ENCODE measurements at places on chromosomes 3 and 15.

DNA sequence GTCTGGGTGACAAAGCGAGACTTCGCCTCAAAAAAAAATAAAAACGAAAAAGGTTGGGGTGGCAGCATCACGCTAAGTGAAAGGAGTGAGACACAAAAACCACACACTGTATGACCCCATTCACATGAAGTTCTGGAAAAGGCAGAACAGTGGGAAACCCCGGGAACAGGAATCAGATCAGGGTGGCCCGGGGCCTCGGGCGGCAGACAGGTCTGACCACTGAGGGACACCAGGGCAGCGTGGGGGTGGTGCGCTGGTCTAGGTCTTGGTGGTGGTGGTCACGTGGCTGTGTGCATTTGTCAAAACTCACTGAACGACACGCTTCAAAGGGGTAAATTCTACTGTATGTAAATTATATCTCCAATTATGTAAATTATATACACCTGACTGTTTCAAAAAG is 79.7 kb upstream of the PRR20G start:
- DNase-seq: no peak

GRCh38 chr3:46692566-46692990 is 901 bp downstream of the ALS2CL start:
- DNase-seq: no peak

- no peak for DNase-seq
These were observed 86.4 kb downstream of the WDR76 start for GRCh38 chr15:43913026-43913780.

- no peak for DNase-seq
These were observed 3.3 kb downstream of the LMOD3 start for GRCh38 chr3:69119138-69119537.

GRCh38 chr15:65409036-65409631 is 13.6 kb downstream of the IGDCC4 start:
- DNase-seq: peak; percentile 52

- DNase-seq: no peak
These were observed 17.8 kb downstream of the SPATA12 start for GRCh38 chr3:57078344-57078634.

DNA sequence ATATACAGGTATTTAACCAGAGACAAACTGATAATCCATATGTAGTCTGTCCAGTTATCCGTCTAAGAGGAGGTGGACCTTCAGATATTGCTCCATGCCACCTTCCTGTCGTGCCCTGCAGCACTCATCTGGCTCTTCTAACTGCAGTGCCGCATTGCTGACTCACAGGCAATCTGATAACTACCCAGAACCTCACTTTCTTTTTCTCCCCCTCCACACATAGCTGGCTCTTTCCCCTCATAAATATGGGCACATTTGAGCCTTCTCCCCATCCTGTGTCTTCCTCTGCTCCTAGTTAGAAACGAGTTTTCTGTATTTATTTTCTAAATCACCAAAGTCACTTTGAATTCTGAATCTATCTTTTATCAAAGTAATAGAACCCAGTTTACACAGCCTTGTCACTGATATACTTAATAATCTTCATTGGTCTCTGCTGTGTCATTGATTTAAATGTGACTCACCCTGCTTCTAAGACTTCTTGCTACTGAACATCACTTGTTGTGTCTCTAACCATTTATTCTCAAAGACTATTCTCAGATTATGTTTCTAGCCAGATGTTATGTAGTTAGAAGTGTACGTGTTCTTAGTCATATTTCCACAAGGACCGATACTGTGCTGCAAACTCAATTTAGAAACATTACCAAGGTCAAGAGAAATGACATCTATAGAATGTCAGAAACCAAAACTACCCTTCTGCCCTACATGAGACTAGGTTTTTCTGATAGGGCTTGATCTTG is 17.4 kb upstream of the KCNMB2 start:
- peak; percentile 89 for DNase-seq

DNA sequence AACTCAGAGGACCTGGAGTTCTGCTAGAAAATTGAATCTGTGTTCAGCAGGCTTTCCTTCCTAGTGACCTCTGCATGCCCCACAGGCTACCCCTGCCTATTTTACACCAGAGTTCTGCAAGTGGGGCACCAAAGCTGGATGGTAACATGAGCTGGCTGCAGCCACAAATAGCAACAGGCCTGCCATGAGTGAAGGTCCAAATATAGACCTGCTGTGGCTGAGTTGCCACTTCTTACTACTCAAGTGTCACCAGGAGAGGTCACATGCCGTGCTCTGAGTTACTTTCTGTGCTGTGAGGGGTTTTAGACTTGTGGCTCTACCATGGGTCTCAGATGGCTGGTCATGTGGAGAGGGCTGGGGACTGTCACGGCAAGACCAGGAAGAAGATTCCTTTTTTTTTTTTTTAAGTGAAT is at the start of gene FSD2:
Gene FSD2 (minus strand): TSS at position 76 of the 413 bp plus-strand sequence. CDS start 18,679 bp downstream, outside the sequence.
- DNase-seq: peak; percentile 70

DNA sequence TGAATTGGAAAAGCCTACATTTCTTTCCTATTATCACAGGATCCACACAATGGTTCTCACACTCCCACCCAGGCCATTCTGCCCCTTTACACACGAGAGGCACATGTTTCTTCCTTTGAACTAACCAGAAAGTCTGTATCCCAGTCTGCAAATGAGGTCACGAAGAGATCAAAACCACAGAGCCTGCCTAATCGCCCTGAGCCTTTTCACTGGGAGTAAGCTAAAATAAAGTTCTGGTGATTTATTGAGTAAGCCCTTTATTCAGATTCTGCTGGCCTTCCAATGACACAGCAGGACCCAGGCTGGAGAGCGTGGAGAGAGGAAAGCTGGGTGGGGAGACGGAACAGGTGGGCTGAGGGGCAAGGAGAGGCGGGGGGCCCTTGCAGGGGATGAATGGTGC is 78.7 kb downstream of the ATP1B3 start:
- DNase-seq: no peak

- peak; percentile 22 for DNase-seq
These were observed 219.0 kb downstream of the SHQ1 start for GRCh38 chr3:72629191-72629631.

DNA sequence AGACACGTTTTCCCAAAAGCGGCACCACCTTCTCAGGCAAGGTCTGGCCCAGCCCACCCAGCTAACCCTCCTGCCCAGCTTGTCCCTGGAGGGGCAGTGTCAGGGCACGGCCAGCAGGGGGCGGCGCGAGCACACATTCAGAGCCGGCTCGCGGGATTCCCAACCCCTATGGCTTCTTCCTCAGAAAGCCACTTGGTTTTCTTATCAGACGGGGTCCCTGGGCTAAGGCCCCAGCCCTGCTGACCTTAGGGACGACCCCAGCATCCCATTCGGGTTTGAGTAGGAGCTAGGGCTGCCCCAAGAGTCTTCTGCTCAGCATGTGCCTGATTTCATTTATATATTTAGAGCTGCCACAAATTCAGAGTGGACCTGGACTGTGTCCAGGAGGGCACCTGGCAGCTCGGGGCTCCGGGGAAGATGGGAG is 14.5 kb downstream of the RLBP1 start:
- DNase-seq: peak; percentile 78

DNA sequence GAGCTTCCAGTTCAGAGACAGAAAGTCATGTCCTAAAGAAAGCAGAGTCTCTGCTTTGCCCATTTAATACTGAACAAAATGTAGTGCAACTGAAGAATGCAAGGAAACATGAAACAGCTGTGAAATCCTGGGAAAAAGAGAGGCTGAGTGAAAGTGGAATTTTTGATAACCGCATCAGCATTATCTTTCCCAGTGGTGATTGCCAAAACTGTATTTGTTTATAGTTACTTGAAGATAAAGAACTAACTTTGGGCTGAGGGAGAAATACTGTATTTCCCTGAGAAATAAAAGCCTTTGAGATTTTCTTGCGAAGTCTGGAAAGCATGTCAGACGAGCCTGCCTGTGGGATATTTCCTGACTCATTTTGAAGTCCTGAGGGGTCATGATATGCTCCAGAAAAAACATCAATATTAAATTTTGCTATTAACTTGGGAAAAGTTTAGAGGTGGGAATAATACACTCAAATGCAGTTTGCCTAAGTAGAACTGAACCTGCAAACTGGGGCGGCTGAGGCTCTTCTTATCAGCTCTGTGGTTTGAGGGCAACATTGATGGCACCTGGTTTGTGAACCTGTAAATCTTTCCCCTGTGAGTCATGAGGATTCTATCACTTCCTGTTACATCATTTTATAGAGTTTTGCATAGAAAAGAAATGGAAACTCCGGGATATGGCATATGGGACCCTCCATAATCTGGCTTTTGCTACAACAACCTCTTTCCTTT is 855.3 kb downstream of the MCTP2 start:
- no peak for DNase-seq

GRCh38 chr15:85494048-85494777 is 113.8 kb downstream of the AKAP13 start:
- no peak for DNase-seq

GRCh38 chr15:51576911-51577500 is 45.6 kb downstream of the DMXL2 start:
- no peak for DNase-seq

DNA sequence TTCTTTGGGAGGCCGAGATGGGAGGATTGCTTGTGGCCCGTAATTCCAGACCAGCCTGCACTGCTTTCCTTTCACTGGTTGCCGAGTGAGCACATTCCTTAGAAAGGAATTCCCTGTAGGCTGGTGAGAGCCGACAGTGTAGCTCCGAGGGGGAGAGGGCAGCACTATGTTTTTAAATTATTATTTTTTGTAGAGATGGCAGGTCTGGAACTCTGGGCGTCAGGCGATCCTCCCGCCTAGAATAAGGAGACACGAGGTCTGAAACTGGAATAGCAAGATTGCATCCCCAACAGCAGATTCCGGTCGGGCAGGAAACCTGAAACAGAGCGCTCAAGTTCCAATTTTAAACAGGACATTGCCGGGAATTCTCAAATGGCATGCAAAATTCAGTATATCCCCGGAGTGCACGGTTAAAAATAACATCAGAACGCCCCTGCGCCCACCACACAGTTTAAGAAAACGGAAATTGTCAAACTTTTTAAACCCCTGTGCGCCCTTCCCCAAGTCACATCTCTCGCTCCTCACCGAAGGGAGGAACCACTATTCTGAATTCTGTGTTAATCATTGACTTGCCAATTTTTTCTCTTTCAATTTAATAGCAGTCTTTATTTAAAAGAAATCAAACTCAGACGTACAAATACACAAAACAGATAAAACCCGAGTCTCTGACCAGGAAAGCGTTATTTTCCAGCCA is 643 bp upstream of the RNU5B-1 start:
- DNase-seq: no peak

DNA sequence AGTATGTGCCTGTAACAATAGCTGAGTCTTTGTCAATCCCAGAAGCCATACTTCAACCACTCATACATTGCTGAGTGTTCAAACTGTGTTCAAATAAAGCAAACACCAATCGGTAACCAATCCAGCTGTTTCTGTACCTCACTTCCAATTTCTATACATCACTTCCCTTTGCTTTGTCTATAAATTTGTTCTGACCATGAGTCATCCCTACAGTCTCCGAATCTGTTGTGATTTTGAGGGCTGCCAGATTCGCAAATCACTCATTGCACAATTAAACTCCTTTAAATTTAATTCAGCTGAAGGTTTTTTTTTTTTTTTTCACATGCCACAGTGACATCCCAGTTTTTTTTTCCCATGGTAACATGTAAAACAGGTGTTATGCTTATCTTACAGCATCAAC is 870.3 kb downstream of the NAALADL2 start:
- DNase-seq: no peak

DNA sequence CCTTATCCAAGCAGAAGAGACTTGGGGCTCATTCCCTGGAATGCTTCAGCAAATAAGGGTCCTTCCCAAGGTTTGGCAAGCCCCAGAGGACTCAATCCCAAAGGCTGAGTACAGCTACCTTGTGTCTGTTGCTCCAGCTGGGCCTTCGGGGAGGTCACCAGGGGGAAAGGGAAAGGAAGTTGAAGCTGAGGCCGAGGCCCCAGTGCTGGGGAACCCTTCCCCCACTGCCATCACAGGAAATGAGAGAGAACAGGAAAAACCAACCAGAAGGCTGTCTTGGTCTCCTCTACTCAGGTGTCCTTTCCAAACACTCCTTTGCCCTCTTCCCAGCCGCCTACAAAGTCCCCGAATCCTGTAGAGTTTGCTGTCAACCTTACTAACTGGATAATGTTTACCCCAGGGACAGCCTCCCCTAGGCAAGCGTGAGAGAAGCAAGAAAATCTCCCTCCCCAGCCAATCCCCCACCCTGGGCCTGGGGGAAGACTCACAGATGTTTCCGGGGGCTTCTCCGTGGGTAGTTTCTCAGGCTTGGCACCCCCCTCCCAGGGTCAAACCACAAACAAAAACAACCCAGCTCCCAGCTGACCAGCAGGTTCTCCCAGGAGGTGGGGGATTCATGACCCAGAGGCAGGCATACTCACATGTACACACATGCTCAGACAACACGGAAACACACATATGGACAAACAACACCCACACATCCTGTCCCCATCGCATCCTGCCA is 5.5 kb downstream of the CSRNP1 start:
- peak; percentile 76 for DNase-seq

DNA sequence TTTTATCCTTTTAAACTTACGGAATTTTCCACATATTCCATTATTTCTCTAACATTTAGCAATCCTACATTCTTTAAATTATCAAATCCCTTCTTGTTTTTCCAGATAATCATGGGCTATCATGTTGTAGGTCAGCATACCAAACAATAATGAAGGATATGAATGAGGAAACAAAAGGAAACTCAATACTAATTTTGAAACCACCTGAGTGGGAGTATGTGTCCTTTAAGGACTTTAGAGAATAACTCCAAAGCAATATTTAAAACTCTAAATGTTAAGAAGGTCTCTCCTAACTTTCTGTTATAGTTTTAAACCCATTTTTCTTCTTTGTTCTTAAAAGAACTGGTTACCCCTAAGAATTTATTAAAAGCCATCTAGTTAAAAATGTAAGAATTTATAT is 43.0 kb downstream of the TP53BP1 start:
- no peak for DNase-seq

- DNase-seq: no peak
These were observed 113.5 kb downstream of the VGLL4 start for GRCh38 chr3:11530153-11530721.

DNA sequence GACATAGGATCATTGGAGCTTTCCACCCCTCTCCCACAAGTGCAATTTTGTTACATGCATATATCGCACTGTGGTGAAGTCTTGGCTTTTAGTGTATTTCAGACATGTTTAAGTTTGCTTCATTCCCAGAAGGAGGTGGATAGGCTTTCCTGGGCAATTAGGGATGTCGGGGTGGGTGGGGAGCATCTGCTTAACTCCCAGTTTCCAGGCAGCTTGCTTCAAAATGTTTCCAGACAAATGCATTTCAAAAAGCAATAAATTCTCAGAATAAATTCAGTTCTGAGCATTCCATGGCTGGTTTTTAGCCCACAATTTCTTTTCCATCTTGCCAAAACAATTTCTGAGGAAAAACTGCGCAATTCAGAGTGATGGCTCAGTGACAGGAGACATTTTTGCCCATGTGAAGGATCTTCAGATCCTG is 227.7 kb upstream of the ZPLD1 start:
- no peak for DNase-seq

- DNase-seq: no peak
These were observed 3.3 kb downstream of the MRPS11 start for GRCh38 chr15:88470625-88471372.
